GM12878 (cell line): ENCODE measurements at places on chromosomes 4 and X.

- DNase-seq, result no peak
Observed at GRCh38 chrX:67384403-67384802, 159.4 kb upstream of the AR start.

GRCh38 chr4:179447308-179447707, 2005.1 kb upstream of the AGA start:
- DNase-seq, result no peak

GRCh38 chr4:82981138-82981537, 29.5 kb downstream of the LIN54 start:
- DNase-seq, result no peak

GRCh38 chr4:185726931-185727330, 85.1 kb downstream of the SORBS2 start:
- no peak for DNase-seq

DNA sequence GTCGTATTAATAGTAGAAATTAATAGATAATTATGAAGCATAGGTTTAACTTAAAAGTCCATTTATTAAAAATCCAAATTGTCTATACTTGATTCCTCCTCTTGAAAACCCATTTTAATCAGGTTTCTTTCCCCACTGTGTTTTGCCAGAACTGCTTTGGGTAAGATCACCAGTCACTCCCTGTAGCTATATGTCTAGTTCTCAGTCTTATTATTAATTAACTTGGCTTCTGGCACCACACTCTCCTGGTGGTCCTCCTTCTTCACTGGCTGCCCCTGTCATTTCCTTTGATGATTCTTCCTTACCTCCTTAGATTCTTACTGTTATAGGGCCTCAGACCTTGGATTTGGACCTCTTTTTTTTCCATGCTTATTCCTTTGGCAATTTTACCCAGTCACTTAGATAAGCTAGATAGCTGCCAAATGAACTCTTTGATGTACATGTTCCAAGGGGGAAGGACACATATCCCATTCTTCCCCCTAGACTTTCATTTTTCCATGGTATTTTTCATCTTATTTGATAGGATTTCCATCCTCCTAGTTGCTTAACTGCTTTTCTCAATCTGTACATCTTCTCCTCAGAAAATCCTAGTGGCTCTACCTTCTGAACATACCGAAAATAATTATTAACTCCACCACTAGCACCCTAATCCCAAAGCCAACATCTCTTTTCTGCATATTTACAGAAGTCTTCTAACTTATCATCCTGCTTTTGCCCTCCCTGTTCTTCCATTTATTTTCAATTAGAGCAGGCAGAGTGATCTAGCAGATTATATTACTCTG, 24.5 kb downstream of the GIMD1 start:
- no peak for DNase-seq

- no peak for DNase-seq
Observed at GRCh38 chrX:87468941-87469340, 48.7 kb upstream of the KLHL4 start.

GRCh38 chr4:110660755-110661154, 37.9 kb upstream of the PITX2 start:
- no peak for DNase-seq

DNA sequence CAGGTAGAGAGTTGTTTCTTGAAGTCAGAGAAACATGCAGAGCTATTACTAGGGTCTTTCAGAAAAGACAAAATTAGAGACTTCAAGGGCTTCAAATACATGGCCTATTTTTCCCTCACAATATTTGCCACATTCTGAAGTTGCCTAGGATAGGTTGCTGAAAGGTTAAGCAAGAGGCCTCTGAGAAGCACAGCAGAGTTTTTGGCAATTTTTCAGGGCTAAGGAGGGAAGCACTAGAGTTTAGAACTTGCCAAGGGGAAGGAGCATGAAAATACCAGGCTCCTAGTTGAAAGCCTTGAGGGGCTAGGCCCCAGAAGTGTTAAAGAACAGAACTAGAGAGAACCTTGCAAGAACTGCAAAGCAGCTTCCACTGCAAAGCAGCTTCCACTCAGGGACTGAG, 86.4 kb downstream of the ANAPC10 start:
- no peak for DNase-seq

- DNase-seq, result no peak
Observed at GRCh38 chrX:40103565-40104323, 6.0 kb upstream of the BCOR start.

DNA sequence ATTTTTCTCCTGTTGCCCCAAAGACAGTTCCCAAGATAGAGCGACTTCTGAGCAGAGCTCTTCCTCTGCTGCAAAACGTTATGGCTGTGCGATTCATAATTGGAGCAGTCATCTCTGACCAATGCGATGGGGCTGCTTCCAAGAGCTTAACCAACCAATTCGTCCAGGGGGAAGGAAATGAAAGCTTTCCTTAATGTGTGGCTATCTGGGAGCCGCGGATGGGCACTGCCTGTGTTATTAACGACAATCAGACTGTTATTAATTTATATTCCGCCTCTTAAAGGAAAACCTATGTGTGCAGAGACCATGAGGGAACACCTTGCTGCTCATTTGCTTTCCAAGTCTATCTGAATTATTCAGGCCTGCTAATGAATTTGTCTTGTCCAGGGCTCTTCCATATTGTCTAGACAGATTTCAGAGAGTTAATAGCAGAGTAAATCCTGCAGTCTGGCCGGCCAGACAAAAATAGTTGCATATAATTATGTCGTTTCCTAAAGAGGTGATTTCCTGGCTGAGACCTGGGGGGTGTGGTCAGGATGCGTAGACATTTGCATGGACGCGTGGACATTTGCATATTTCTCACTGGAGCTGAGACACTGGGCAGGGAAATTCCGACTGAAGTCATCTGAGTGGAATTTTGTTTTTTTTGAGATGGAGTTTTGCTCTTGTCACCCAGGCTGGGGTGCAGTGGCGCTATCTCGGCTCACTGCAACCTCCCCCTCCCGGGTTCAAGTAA, 135.4 kb downstream of the HMX1 start:
- no peak for DNase-seq

DNA sequence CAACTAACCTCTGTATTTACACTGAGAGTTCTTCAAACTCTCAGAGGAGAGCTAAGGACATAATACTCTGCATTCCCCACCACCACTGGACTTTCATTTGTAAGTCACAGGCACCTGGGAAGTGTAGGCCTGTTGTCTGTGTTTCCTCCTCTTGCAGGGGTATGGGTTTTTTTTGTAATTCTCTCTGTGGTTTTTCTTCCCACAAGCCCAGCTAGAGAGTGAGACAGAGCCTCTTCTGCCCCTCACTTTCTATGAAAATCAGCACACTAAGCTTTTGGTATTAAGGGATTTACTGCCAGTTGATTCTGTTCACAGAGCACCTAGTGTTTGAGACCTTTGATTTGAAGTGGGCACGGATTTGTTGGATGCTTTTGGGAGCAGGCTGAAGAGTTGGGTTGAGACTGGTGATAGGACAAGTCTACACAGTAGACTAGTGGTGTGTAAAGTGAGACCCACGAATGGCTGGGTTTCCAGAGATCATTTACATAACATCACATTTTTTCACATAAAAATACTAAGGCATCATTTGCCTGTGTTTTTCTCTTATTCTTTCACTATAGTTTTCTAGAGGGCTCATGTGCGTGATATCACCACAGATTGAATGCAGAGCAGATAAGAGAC, 28.9 kb upstream of the WDR17 start:
- DNase-seq, result no peak

GRCh38 chr4:185656467-185656931, 121.2 kb upstream of the PDLIM3 start:
- no peak for DNase-seq

DNA sequence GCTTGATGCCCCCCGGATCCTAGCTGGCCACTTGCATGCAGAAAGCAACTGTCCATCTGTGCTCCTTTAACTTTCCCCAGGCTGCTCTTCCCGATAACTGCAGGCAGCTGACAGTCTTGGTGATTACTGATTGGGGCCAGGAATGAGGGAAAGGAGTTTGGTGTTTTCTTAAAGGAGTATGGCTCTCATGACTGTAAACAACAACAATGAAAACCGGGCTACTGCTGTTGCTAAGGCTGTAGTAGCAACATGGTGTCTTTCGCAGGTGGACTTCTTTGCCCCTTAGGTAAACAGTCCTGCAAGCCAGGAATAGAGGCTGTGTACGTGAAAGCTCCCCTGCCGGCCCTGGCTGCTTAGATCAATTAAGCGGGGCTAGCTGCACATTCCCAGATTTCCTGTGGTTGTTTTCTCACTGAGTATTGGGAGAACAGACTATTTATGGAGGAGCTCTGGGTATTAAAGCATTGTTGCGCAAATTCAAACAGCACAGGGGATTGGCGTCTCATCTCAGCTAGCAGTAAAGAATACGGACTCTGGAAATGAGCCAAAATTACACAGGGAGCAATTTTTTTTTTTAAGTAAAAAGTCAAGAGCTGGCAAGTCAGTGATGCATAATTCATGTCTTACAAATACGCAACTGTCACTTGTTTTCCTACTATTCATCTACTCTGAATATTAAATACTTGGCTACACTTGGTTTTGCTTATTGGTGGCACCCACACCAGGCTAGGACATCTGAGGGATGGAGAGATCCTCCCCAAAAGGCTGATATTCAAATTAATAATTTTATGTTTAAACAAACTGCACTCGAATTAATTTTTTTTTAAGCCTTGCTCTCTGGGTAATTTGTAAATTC, 61.6 kb upstream of the NAP1L5 start:
- no peak for DNase-seq

- DNase-seq, result no peak
Observed at GRCh38 chr4:156628858-156629257, 342.7 kb downstream of the PDGFC start.

GRCh38 chrX:80879916-80880315, 70.2 kb upstream of the BRWD3 start:
- DNase-seq, result no peak

GRCh38 chrX:13742397-13743176, 8.0 kb downstream of the OFD1 start:
- DNase-seq, result peak; percentile 91

DNA sequence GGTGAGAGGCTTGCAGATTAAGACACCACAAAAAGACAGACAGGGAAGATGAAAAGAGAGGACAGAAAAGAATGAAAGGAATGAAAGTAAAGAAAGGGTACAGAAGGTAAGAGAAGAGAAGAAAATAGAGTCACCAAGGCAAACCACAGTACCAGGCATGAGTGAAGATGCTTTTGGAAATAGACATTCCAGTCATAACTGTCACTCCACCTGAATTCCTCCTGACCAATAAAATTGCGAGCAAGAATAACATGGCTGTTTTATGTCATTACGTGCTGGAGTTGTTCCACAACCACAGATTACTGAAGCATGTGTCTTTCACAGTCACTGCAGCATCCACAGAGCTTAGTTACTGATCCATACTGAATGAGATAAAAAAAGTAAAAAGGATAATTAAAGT, 864.9 kb upstream of the SLIT2 start:
- DNase-seq, result no peak

DNA sequence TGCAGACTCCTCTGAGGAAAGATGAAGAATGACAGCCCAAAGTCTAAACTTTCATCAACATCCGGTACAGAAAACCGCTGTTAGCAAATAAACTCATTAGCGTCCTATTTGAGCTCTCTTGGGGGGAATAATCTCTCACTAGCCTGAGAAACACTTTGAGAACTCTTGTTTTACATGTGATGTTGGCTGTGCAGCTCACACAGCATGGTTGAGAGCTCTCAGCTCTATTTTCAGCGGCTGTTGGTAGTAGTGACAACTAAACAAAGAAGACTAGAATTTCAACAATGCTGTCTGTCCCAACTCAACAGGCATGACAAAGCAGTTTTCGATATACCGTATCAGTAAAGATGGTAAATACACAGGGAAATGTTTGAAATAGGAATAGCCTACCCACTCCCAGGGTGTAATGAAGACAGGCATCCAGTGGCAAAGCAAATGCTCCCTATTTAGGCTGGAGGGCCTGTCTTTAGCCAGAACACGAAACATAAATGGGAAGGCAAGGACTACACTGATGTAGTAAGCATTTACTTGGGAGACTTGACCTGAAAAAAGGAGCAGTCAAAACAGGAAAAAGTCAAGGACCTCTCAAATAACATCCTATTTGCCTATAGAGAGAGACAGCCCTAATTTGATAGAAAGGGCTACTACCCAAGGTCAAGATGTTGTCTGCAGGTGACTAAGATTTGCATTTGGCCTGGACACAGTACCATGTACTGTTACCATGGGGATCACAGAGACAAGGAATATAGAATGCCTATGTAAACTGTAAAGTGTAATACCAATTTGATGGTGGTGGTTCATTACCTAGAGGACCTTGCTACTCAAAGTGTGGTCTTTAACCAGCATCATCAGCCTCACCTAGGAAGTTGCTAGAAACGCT, 60.4 kb downstream of the PPEF2 start:
- no peak for DNase-seq

GRCh38 chrX:115591856-115592842, 31.2 kb downstream of the PLS3 start:
- no peak for DNase-seq

GRCh38 chrX:135295944-135296305, 13.4 kb upstream of the ETDC start:
- no peak for DNase-seq
